ENCODE measurements at places on chromosomes 7 and 10.
A peak's percentile ranks its signal among the peaks of the same experiment; 100 is the strongest.

- DNase-seq = no peak
These were observed 642.8 kb downstream of the TNS3 start for GRCh38 chr7:46939089-46939488.

GRCh38 chr10:29980084-29980483, 79.3 kb downstream of the JCAD start:
- no peak for DNase-seq

DNA sequence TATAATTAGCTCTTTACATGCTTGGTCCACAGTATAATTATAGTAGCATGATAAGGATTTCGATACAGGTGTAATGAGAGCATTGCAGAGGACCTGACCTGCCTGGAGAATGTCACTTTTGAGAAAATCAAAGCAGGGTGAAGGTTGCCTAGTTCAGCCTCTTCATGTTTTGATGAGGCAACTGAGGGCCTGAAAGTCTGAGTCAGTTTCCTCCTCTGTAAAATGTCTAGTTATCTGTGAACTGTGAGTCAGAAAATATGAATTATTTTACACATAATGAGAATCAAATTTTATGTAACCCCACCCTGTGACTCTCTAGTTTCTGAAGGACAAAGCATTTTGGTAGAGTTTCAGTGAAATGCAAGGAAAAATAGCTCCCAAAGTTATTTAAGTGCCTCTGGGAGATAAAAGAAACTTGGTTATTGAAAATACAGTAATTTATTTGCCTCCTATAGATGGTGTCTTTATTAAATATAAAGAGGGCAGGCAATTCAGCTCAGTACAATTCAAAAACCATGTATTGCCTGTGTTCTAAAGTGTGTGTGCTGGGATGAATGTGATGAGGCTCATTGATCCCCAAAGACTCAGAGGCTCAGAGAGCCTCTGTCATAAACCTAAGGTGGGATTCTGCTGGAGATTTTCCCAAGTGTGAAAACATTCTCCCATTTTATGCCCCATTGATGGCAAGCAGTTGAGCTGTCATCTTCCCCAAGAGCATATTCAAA, 37.3 kb upstream of the SAMD9L start:
- DNase-seq = no peak

GRCh38 chr10:98466861-98467505, 20.2 kb upstream of the HPS1 start:
- no peak for DNase-seq

DNA sequence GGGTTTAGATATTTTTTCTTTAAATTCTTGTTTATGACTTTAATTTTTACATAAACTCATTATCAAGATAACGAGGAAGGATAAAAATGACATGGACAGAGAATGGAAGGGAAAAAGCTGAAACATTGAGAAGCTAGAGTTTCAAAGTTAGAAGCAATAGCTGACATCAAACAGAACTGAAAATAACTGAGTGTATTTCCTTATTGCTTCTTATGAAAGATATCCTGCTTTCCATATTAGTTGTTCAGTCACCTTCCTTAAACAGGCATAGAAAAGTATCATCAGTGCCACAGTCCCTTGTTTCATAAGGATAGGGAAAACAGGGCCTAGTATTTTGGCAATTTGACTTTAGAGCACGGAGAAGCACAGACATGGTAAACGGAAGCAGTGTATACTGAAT, 460.5 kb upstream of the GHITM start:
- DNase-seq = no peak

GRCh38 chr7:94228678-94229077, 166.0 kb upstream of the COL1A2 start:
- DNase-seq = no peak

GRCh38 chr7:101953248-101953819, 135.9 kb downstream of the CUX1 start:
- no peak for DNase-seq

DNA sequence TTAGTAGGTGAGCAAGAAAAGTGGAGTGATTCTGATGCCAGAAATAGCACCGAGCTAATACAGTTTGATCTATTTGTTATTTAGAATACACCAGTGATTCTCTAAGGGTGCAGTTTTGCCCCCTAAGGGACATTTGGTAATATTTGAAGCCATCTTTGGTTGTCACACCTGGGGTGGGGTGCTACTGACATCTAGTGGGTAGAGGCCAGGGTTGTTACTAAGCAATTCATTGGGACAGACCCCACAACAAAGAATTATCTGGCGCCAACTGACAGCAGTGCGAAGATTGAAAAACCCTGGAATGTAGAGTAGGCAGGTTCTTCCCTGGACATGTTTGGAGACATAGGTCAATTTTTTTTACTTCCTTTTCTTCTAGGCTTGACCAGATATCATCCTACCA, 14.6 kb downstream of the PALS2 start:
- DNase-seq = peak; percentile 13

DNA sequence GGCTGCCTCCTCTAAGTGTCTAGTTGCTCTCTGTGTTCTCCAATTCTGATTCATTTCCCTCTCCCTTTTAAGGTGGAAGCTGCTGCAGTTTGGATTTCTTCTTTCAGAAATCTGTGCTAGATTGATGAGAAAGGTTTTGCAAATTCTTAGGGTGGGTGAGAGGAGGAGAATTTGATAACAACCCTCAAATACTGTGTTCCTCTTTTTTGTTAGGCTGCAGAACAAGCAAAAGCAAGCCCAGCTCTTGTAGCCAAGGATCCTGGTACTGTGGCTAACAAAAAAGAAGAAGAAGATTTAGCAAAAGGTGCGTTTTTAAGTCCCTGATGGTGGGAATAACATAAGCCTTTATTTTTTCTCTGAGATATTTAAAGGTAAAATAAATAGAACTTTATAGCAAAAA, 49.1 kb downstream of the STAM start:
- DNase-seq = no peak

GRCh38 chr10:8628351-8628750, 573.9 kb downstream of the GATA3 start:
- DNase-seq = no peak

DNA sequence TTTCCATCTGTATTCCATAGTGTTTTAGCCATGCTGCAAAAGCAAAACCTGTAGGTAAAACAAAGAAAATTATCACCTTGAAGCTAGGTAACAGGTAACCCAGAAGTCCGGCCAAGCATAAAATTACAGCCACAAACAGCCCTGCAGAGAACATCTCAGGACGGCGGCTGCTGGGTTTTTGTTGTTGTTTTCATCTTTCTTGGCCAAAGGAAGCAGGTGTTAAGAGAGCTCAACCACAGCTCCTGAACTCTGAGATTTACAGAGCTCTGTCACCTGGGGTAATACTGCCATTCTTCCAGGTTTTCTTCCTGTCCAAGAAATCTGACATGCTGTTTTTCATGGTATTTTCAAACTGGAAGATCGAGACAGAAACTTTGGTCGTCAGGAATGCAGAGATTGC, 847 bp upstream of the SCIN start:
- DNase-seq = peak; percentile 5

DNA sequence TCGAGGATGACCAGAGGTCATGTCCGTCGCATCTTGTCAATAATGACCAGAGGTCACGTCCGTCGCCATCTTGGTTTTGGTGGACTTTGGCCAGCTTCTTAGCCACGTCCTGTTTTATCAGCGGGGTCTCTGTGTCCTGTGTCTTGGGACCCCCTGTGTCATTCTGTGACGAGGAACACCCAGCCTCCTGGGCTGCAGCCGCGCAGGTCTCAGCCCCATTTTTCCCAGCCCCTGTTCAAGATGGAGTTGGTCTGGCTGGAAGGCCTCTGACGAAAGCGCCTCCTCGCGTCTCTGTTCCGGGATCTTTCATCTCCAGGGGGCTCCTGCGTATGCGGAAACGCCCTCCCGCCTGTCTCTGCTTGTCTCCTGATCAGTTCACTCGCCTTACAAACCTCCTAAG, 134.2 kb downstream of the ELFN1 start:
- no peak for DNase-seq

- no peak for DNase-seq
These were observed 9.2 kb upstream of the CSTF2T start for GRCh38 chr10:51708609-51709008.

- DNase-seq = no peak
These were observed 135.5 kb upstream of the SORCS3 start for GRCh38 chr10:104505521-104506042.

DNA sequence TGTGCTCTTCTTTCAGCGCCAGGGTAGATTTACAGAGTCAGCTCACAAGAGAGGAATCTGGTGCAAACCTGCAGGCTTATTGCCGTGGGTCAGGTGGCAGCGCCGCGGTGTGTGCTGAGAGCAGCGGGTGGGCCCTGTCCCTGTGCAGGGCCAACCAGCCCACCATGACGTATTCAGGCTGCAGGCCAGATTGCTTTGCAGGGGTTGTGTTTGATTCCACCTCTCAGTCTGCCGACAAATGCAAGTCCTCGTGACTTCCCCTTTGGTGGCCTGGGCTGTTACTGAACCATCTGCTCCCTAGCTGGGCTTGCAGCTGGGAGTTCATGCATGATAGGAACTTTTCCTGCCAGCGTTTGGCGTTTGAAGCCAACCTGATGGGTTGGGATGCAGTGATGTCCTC, 66.7 kb upstream of the LEP start:
- DNase-seq = no peak

- DNase-seq = no peak
These were observed 17.6 kb downstream of the APBB1IP start for GRCh38 chr10:26455567-26456315.

- DNase-seq = peak; percentile 15
These were observed 27.8 kb downstream of the RBM20 start for GRCh38 chr10:110671788-110672579.

GRCh38 chr7:31724696-31725095, 37.7 kb downstream of the PPP1R17 start:
- DNase-seq = no peak

GRCh38 chr7:95059842-95060313, 152.5 kb downstream of the PPP1R9A start:
- DNase-seq = no peak

- DNase-seq = no peak
These were observed 43.2 kb upstream of the NXPH1 start for GRCh38 chr7:8390262-8390626.

GRCh38 chr10:96023168-96023567, 20.2 kb upstream of the CCNJ start:
- no peak for DNase-seq

DNA sequence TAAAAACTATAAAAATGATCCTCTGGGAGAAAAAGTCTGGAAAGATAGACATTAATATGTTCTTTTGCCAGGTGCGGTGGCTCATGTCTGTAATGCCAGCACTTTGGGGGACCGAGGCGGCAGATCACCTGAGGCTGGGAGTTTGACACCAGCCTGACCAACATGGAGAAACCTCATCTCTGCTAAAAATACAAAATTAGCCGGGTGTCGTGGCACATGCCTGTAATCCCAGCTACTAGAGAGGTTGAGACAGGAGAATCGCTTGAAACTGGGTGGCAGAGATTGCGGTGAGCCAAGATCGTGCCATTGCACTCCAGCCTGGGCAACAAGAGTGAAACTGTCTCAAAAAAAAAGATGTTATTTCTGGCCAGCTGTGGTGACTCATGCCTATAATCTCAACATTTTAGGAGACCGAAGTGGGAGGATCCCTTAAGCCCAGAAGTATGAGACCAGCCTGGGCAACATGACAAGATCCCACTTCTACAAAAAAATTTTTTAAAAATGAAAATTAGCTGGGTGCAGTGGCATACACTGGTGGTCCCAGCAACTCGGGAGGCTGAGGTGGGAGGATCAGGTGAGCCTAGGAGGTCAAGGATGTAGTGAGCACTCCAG, 101.9 kb upstream of the LRRN3 start:
- DNase-seq = no peak

DNA sequence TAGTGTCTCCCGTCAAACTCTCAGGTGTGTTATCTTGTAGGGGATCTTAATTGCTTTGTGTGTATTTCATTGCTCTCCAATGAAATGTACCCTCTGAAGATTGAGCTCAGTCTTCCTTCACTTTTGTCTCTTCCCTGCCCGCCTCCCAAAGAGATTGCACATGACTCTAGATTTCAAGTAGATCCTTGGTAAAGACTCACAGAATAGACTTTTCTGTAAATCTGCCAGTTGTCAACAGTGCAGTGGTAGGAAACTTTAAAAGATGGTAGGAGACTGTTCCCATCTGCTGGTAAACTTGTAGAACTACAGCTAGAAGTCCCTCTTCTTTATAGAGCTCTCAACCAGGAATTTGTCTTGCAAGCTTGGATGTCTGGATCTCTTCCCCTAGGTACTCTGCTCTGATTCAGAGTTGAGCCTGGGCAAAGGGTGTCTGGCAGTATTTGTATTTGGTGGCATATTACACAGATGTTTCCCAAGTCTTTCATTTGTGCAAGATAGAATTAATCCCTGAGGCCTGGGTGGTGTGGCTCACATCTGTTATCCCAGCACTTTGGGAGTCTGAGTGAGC, 9.6 kb downstream of the CCL26 start:
- DNase-seq = peak; percentile 49

DNA sequence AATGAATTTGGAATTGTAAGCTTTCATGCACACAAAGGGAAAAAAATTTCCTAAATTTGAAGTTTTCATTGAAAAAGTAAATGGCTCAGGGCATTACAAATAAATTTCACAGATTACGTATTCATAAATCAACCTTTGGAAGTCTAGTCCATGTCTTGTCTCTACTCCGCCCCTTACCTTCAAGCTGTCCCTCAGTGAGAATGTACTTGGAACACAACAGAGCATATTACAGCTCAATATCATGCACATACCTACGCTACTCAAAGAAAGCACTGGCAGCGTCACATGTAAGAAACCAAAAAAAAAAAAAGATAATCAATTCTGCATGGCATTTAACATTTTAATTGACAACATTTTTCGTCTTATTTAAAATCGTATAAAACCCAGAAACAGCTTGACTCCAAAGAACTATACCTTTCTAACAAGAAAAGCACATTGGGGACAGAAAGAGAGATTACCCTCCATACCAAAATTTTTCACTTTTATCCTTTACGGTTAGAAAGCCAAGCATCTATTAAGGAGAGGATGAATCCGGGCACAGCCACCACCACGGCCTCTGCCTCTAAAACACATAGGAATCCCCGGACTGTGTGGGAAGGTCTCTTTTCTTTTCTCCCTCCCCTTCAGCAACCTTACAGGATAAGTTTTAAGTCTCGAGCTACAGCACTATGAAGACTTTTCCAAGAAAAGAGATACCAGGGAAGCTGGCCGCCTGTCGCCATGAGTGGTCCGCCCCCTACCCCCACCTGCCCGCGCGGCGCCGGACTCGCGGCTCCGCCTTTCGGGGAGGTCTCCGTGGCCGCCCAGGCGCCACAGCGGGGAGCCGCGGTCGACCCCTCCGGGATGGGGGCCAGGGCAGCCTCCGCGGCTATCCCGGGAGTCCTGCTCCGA, 1.1 kb downstream of the JMJD1C start:
- DNase-seq = no peak

DNA sequence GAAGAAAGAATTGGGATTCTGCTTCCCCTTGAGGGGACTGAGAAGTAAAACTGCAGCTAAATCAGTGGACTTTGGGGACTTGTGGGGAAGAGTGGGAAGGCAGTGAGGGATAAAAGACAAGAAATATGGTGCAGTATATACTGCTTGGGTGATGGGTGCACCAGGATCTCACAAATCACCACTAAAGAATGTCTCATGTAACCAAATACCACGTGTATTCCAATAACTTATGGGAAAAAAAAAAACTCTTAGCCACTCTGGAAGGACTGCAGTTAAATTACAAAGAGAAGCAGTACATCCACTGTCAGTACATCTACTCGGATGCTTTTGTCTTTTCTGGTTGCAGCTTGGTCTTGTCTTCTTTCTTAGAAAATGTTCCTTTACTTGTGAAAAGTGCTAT, 27.4 kb upstream of the GOT1 start:
- DNase-seq = no peak

All from NCI-H1092 (cell line).